ENCODE measurements at places on chromosomes 6 and 20.

DNA sequence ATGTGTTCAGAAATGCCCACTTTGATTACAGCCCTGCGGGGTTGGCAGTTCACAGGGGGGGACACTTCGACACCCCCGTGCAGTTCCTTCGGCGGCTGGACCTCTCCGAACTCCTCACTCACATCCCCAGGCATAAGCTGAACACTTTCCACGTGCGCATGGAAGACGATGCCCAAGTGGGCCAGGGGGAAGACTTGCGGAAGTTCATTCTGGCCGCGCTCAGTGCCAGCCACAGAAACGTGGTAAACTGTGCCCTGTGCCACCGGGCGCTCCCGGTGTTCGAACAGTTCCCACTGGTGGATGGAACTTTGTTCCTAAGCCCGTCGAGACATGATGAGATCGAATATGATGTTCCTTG, 32.1 kb downstream of the HECA start:
- no peak for DNase-seq
- no peak overlapping the region for H3K4me3 ChIP-seq
- H3K27me3 ChIP-seq: no peaks in the 10 kb centered on the region
- H3K4me1 ChIP-seq: peaks cover 71% of the 10 kb centered on the region
- H3K36me3 ChIP-seq: peaks cover 68% of the 10 kb centered on the region
- no peak overlapping the region for H3K27ac ChIP-seq

DNA sequence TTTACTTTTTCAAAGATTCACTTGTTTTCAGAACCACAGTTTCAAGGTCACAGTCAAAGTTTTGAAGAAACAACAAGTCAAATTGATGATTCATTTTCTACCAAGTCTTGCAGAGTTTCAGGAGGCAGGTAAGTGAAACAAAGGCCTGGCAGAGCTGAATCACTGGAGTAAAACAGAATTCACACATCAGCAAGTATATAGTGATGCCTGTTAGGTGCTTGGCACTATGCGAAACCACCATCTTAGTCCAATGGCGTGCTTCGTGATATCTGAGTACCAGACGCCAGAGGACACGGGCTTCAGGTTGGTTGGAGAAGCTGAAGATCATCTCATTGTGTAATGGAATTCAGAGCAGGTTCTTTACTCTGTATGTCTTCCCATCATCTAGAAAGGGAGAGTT, 75.9 kb downstream of the RTN4IP1 start:
- DNase-seq: no peak
- peaks cover 72% of the 10 kb centered on the region for H3K36me3 ChIP-seq
- no peak overlapping the region for H3K4me3 ChIP-seq
- H3K27me3 ChIP-seq: no peaks in the 10 kb centered on the region
- H3K4me1 ChIP-seq: peaks cover 26% of the 10 kb centered on the region

DNA sequence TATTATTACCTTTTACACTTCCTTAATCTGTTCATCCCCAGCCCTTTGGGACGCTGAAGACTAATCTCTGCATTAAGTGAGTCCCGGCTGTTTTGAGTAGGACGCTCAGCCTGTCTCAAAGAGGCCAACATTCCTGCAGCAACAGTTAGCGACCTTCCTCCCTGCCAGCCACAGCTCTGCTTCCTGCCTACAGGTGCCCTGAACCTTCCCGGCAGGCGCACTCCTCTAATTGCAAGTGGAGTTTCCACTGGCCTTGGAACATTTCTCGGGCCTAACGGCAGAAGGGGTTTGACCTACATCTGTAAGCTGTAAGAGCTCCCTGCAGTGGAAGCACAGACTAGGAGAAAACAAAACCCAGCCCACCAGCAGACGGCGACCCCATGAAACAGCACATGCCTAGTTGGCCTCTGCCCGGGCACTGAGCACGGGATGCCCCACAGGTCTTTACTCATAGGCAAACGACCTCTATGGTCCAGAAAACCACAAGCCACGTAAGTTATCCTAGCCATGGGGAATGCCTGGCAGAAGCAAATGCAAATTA, 137.9 kb downstream of the DTNBP1 start:
- no peaks in the 10 kb centered on the region for H3K27me3 ChIP-seq
- no peak for DNase-seq
- peaks cover 21% of the 10 kb centered on the region for H3K4me1 ChIP-seq
- H3K36me3 ChIP-seq: peaks cover 90% of the 10 kb centered on the region

DNA sequence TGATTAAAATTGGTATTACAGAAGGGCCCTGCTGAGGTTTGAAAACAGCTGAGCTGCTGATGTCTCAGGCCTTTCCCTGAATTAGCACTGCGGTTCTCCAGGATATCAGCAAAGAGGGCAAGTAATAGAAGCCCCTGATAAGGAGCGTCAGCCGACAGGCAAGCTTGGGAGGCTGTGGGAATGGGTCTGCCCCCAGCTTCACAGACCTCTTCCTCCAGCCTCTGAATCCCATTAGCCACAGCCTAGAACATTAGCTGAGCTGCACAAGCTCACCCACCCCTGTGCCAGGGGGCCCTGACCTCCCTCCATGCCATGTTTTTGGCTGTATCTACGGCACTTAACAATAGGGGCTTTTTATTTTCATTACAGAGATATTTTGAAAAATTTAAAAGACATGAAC, 59.9 kb downstream of the VAPB start:
- peaks cover 16% of the 10 kb centered on the region for H3K4me1 ChIP-seq
- no peak overlapping the region for H3K27ac ChIP-seq
- no peak overlapping the region for H3K4me3 ChIP-seq
- no peaks in the 10 kb centered on the region for H3K27me3 ChIP-seq
- peaks cover 53% of the 10 kb centered on the region for H3K36me3 ChIP-seq

- no peaks in the 10 kb centered on the region for H3K36me3 ChIP-seq
- peaks cover 38% of the 10 kb centered on the region for H3K27me3 ChIP-seq
- peaks cover 21% of the 10 kb centered on the region for H3K4me1 ChIP-seq
- DNase-seq: no peak
Observed at GRCh38 chr6:153129873-153130514, 1.1 kb downstream of the RGS17 start.

DNA sequence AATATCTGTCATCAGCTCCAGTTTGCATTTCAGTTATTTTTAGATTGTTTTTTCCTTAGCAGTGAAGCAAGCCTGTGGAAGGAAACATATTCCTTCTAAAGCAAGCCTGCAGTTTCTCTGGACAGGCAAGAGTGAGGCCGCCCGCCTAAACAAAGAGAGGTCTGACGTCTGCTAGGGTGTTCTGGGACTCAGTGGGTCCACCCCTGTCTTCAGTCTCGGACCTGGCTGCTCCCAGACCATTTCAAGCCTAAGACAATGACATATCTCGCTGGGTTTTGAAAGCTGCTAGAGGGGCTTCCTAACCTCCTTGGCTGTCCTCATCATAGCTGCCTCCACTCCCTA, 36.8 kb upstream of the RNF24 start:
- no peaks in the 10 kb centered on the region for H3K36me3 ChIP-seq
- H3K4me3 ChIP-seq: no peak overlapping the region
- DNase-seq: no peak
- H3K4me1 ChIP-seq: no peaks in the 10 kb centered on the region
- H3K27ac ChIP-seq: no peak overlapping the region
- peaks cover 11% of the 10 kb centered on the region for H3K27me3 ChIP-seq

DNA sequence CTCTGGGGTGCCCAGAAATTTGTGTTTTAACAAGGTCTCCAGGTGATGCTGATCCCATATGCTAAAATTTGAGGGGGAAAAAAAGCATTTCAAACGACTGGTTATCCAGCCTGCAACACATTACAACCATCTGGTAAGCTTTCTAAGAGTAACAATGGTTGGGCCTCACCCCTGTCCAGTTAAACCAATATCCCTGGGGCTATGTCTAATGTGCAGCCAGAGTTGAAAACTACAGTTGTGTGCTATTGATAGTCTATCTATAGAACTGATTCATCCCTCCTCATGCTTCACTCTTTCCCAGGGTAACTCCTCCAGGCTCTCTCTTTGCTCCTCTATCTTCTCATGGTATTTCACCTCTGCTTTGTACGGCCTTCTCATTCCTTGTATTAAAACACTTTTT, 458.3 kb downstream of the MMUT start:
- DNase-seq: no peak
- H3K36me3 ChIP-seq: no peaks in the 10 kb centered on the region
- no peaks in the 10 kb centered on the region for H3K27me3 ChIP-seq
- no peaks in the 10 kb centered on the region for H3K4me1 ChIP-seq
- no peak overlapping the region for H3K27ac ChIP-seq

- no peak overlapping the region for H3K27ac ChIP-seq
- no peak overlapping the region for H3K4me3 ChIP-seq
- DNase-seq: no peak
- H3K27me3 ChIP-seq: no peaks in the 10 kb centered on the region
- H3K4me1 ChIP-seq: no peaks in the 10 kb centered on the region
- no peaks in the 10 kb centered on the region for H3K36me3 ChIP-seq
Observed at GRCh38 chr6:131980791-131981623, 29.8 kb upstream of the CCN2 start.

DNA sequence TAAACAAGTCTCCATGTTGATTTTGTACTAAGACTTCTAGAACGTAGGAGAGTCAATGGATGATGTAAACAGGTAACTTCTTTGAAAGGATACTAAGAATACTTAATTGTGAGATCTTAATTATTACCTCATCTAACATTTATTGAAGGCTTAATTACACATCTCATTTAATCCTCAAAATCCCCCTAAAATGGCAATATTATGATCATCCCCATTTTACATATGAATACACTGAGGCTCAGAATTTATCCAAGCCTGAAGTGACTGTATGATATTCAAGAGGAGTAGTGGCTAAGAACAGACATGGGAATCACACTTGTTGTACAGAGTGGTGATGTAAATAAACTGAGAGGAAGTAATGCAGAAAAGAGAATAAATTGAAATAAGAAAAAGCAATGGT, 22.9 kb downstream of the NOL7 start:
- no peaks in the 10 kb centered on the region for H3K27me3 ChIP-seq
- H3K4me3 ChIP-seq: no peak overlapping the region
- H3K36me3 ChIP-seq: peaks cover 69% of the 10 kb centered on the region
- H3K27ac ChIP-seq: no peak overlapping the region
- peaks cover 8% of the 10 kb centered on the region for H3K4me1 ChIP-seq
- DNase-seq: no peak

DNA sequence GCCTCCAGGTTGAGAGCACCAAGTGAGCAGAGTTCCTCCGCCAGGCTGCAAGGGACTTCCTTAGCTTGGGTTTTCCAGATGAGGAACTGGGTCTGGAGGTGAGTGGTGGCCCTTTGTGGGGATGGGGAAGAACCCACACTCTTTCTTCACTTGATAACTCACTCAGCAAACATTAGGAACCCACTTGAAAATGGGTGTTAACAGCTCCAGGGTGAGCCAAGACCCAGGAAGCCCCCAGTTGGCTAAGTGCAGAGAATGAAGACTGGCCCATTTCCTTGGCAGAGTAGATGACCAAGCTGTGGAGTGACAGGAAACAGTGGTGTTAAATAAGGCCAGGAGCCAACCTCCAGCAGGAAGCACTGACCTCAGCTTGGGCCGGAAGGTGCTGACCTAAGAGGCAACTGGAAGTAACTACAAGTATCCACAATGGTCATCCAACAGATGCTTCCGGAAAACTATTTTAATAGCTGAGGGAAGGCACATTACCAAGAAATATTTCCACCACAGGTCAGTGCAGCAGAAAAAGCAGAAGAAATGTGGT, 22.7 kb downstream of the MRPL14 start:
- H3K4me3 ChIP-seq: no peak overlapping the region
- no peak overlapping the region for H3K27ac ChIP-seq
- H3K36me3 ChIP-seq: peaks cover 68% of the 10 kb centered on the region
- no peaks in the 10 kb centered on the region for H3K4me1 ChIP-seq

GRCh38 chr20:50099565-50099991, 13.4 kb downstream of the UBE2V1 start:
- H3K27ac ChIP-seq: peak overlapping the region; percentile 30
- peaks cover 47% of the 10 kb centered on the region for H3K4me1 ChIP-seq
- H3K27me3 ChIP-seq: no peaks in the 10 kb centered on the region

DNA sequence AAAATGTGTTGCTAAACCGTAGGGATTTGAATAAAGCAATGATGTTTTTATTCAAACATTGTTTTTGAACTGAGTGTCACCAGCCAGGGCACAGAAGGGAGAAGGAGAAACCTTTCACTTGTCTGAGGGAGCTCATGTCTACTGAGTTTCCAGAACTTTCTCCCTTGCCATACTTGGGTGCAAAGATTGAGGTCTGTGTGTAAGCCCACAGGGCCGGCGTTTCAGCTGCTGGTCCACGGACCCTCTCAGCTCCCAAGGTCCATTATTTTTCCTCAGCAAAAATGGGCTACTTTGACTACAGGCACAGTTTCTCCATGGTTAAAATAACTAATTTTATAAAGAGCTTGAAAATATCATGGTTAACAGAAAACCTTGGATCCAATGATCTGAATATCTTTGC, 32.6 kb downstream of the PSMG4 start:
- no peak for DNase-seq
- H3K4me1 ChIP-seq: no peaks in the 10 kb centered on the region
- no peak overlapping the region for H3K27ac ChIP-seq
- H3K27me3 ChIP-seq: peaks cover 7% of the 10 kb centered on the region
- H3K36me3 ChIP-seq: no peaks in the 10 kb centered on the region

DNA sequence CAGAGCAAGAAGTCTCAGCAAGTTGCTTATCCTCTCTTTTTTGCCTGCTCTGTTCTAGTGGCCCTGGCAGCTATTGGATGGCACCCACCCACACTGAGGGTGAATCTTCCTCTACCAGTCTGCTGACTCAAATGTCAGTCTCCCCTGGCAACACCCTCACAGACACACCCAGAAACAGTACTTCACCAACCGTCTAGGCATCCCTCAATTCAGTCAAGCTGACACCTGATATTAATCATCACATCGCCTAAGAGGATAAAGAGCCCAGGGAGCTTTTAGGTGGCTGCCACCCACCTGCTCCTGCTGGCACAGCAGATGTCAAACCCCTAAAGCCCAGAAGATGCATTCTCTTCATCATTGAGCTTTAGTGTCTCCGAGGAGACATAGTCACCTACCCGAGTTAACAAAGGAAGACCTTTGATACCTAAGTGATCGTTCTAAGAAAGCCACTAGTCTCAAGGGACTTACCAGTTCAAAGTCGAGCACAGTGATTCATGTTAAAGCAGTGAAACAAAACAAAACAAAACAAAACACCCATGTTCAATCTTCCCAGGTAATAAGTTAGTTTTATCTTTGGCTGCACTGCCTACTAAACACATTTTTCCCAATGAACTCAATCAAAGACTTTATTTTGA, 97.7 kb upstream of the KCNQ5 start:
- H3K4me1 ChIP-seq: no peaks in the 10 kb centered on the region
- no peak overlapping the region for H3K27ac ChIP-seq
- DNase-seq: no peak
- H3K36me3 ChIP-seq: no peaks in the 10 kb centered on the region
- H3K4me3 ChIP-seq: no peak overlapping the region

DNA sequence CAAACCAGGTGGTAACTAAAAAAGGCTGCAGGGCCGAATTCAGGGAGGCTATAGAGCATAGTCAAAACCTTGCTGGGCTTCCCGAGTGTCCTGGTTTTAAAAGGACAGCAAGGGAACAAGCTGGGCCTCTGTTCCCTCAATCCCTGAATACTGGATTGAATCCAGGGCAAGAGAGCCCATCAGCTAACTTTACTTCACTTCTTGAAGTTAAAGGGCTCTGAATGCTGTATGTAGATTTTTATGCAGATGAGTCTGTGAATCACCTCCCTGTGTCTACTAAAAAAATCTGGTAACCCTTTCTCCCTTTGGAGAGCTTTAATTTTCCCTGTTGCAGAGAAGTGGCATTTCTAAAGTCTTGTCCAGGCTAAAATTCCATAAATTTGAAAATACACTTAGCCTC, 29.5 kb downstream of the LYRM4 start:
- H3K4me3 ChIP-seq: no peak overlapping the region
- no peaks in the 10 kb centered on the region for H3K27me3 ChIP-seq
- peaks cover 13% of the 10 kb centered on the region for H3K36me3 ChIP-seq
- no peak for DNase-seq
- H3K4me1 ChIP-seq: peaks cover 9% of the 10 kb centered on the region

- no peak overlapping the region for H3K27ac ChIP-seq
- no peak for DNase-seq
- no peaks in the 10 kb centered on the region for H3K27me3 ChIP-seq
- H3K4me3 ChIP-seq: no peak overlapping the region
- no peaks in the 10 kb centered on the region for H3K36me3 ChIP-seq
- no peaks in the 10 kb centered on the region for H3K4me1 ChIP-seq
Observed at GRCh38 chr20:60512443-60512842, 554.2 kb downstream of the CDH26 start.
